ENCODE measurements at places on chromosomes 12 and 14. TPM values are rescaled to one million over a fixed set of nuclear protein-coding genes. Genes with fewer than 3 reads are reported as not detected.

DNA sequence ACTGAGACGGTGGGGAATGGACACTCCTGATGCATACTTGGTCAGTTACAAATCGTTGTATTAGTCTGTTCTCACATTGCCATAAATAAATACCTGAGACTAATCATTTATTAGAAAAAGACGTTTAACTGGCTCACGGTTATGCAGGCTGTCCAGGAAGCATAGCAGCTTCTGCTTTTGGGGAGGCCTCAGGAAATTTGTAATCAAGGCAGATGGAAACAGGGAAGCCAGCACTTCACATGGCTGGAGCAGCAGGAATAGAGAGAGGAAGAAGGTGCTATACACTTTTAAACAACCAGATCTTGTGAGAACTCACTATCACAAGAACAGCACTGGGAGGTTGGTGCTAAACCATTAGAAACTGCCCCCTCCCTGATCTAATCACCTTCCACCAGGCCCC is 418.2 kb downstream of the FLRT2 start:
- no peak for DNase-seq

- DNase-seq = no peak
Measured at GRCh38 chr12:44155358-44155757, 319.5 kb downstream of the TMEM117 start.

DNA sequence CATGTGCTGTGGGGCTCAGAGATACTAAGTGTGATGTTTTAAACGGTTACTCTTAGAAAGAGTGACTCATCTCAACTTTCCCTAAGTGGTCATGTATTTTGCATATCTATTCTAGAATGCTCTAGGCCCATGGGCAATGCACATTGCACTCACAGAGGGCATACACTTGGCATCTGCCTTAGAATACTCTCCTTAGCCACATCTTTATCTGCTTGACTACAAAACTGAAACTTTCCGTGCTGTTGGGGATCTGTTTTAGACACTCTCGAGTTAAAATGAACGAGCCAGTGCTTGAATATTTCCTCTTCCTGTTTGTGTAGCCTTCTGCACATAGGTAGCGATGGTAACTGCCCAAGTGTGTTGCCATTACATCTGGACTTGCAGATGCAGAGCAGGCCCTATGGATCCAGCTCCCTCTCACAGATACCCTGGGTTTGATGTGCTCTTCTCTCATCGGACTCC is 180.5 kb downstream of the CAND1 start:
- DNase-seq = no peak

GRCh38 chr12:24972078-24972477 is 23.2 kb upstream of the BCAT1 start:
- DNase-seq = no peak

- DNase-seq = no peak
Measured at GRCh38 chr12:108325018-108325358, 14.1 kb downstream of the CMKLR1 start.

TOMM20L gene
- total RNA-seq = not detected

A2M gene
- total RNA-seq = 74.4 TPM

TSPAN8 gene
- total RNA-seq = not detected
